ENCODE measurements at places on chromosomes 6 and 20. TPM values are rescaled to one million over a fixed set of nuclear protein-coding genes. Genes with fewer than 3 reads are reported as not detected.
A peak's percentile ranks its signal among the peaks of the same experiment; 100 is the strongest.

DNA sequence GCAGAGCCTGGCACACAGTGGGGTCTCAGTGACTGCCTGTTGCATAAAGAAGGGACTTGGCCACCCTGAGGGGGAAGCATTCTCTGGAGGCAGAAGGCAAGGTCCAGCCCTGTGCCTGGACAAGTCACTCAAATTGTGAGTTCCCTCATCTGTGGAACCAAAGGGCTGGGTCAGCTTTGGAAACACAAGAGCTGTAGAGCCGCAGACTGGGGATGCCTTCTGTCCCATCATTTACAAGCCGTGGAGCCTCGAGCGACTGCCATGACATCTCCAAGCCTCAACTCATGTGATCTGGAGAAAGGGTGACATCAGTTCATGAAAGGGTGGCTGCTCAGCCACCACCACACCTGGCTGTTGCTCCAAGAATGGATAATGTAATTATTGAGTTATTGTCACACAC is 20.4 kb upstream of the SIRPD start:
- no peak for DNase-seq

DNA sequence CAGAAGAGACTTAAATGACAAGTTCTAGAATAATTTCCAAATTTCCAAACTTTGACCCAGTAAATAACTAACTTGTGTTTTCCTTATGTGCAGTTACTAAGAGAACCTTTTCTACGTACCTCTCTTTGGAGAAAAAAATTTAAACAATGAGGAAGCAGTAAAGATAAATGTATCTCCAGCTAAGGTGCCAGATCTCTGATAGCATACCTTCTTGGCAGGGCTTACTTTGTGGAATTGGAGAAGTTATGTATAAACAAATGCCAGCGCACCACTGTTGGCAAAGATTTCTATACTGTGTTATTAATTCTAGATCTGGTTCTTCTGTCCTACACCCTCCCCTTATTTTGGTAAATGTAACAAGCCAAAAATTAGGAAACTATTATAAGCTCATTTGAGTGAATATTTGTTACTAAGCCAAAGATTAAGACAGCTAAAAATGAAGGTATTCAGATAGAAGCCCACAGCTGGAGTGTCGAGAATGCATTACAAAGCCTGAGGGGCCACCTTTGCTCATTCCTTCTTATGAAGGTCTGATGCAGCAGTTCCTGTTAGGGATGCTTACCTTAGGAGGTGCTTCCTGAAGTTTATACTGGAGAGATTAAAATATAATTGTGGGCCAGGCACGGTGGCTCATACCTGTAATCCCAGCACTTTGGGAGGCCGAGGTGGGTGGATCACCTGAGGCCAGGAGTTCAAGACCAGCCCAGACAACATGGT is 373.1 kb upstream of the SOX4 start:
- DNase-seq: no peak

- DNase-seq: no peak
Measured at GRCh38 chr6:3991941-3992340, 87.0 kb downstream of the FAM217A start.

GRCh38 chr6:16477367-16478149 is 239.2 kb downstream of the GMPR start:
- no peak for DNase-seq

DNA sequence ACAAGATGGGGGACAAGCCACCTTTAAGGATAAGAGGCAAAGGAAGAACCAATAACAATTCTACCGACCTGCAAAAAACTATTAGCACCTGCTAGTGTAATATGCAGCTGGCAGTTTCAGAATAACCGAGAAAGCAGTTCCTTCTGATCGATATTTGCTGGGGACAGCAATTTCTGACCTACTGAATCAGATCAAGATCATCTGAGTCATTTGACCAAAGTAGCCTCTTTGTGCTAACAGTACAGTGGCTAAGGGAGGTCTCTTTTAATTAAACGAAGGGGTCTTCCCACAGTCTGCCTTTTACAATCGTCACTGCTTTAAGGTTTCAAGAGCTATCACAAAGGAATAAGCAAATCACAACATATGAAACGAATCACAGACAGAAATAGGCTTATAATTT is 318.9 kb downstream of the BTBD9 start:
- no peak for DNase-seq

- DNase-seq: peak; percentile 89
Measured at GRCh38 chr6:26240157-26241032, 124.6 kb upstream of the BTN3A2 start.

- DNase-seq: peak; percentile 50
Measured at GRCh38 chr6:106309766-106310373, 15.7 kb downstream of the ATG5 start.

- no peak for DNase-seq
Measured at GRCh38 chr6:107699254-107699653, 124.9 kb downstream of the SCML4 start.

DNA sequence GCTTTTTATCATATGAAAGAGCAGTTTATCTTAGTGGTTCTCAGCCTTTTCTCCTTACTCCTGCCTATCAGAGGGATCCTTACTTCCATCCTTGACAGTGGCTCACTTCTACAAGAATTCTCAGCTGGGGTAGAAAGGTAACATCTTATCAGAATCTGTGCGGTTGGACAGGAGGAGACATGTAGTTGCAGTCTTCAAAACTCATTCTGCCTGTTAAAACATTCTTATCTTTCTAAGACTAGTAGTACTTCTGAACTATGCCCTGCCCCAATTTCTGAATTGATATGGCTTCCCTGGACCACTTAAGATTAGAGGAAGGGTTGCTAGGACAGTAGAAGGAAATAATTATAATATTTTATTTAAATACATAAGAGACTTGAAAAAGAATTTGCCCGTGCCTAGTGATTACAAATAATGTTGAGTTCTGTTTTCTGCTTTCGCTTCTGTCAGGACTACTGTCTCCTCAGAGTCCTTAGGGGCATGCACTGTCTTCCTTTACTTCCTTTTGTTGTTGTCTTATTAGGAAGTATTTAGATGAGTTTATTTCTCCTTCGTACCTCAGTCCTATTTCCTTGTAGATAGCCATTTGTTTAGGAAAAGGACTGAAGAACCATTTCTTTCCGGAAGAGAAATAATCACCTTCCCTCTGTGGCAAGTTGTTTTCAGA is 24.9 kb downstream of the BLTP3A start:
- DNase-seq: no peak

- DNase-seq: no peak
Measured at GRCh38 chr6:79506251-79506650, 31.0 kb downstream of the LCA5 start.

DNA sequence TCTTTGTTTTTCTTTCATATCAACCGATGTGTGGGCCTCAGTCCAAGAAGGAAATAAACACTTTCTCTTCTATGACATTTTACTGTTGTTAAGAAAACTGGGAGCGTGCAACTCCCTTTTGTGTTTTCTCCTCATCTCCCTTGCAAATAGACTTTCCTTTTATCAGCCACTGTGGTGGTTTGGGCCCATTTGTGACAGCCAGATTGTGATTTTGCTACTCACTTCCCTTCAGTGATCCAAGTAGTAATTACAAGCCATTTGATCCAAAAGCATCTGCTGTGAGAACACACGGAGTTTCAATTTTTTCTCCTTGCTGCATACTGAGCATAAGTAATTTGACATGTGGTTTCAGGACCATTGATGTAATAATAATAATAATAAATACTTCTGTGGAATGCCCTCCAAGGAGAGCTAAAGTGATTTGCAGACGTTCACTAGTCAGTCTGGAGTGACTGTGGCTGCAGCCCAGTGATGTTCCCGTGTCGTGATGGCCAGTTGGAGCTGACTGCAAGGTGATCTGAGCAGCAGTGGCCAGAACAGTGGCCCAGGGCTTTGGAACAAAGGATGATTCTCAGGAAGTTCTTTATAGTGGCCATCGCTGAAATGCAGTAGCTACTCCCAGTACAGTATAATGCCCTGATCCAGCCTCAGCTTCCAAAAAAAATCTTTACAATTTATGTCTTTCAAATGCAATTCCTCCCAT is 91.9 kb upstream of the CLDN20 start:
- DNase-seq: peak; percentile 84

DNA sequence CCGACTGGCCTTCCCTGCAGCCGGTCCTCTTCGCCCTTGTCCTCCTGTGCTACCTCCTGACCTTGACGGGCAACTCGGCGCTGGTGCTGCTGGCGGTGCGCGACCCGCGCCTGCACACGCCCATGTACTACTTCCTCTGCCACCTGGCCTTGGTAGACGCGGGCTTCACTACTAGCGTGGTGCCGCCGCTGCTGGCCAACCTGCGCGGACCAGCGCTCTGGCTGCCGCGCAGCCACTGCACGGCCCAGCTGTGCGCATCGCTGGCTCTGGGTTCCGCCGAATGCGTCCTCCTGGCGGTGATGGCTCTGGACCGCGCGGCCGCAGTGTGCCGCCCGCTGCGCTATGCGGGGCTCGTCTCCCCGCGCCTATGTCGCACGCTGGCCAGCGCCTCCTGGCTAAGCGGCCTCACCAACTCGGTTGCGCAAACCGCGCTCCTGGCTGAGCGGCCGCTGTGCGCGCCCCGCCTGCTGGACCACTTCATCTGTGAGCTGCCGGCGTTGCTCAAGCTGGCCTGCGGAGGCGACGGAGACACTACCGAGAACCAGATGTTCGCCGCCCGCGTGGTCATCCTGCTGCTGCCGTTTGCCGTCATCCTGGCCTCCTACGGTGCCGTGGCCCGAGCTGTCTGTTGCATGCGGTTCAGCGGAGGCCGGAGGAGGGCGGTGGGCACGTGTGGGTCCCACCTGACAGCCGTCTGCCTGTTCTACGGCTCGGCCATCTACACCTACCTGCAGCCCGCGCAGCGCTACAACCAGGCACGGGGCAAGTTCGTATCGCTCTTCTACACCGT is 6.1 kb downstream of the UBD start:
- peak; percentile 30 for DNase-seq

DNA sequence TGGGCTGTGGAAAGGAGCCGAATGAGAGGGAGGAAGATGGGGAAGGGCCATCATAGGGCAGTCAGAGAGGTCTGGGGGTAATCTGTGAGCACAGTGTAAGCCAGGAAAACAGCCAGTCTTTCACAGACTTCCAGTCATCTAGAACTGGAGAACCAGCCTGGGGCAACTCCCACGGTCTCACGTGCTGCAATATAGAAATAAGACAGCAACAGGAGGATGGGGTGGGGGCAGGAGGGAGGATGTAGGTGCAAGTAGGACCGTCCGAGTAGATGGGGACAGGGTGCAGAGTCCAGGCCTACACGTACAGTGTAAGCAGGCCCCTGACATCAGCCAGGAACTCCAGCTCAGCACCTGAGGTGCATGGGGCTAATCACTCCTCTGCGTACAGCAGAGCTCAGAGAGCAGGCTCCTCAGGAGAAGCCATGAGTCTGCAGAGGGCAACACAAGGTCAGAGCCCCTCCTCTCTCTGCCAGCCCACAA is 58.2 kb upstream of the TNFAIP3 start:
- no peak for DNase-seq

GRCh38 chr6:90397929-90398674 is 101.5 kb upstream of the BACH2 start:
- peak; percentile 40 for DNase-seq

DNA sequence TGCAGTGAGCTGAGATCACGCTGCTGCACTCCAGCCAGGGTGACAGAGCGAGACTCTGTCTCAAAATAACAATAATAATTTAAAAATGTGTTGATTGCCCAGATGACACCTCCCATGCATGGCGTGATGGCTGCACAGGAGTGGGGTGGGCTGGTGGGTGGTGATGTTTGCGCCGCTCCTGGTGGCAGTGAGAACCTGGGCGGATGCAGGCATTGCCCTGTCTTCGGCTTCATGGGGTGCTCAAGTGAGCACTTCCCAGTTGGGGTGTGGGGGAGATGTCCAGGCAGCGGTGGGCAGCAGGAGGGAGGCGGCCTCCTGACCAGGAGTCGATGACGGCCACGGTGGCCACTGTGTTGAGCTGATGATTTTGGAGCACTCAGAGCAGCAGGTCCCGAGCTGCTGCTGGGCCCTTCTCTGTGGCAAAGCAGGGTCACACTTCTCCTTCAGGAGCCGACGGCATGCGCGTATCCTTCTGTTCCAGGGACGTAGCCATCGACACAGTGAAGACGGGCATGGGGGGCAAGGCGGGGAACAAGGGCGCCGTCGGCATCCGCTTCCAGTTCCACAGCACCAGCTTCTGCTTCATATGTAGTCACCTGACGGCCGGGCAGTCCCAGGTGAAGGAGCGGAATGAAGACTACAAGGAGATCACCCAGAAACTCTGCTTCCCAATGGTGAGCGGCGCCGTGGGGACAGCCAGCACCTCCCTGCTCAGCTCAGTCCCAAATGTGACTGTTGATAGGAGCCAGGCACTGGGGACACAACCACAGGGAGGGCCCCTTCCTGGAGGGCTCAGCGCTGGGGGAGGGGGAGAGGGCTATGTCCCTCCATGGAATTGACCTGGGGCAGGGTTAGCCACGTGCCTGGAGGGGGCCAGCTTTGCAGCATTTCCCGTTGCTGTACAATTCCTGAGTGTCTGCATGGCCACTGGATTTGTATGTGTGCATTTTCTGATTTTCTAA is 89.7 kb downstream of the SYNJ2 start:
- DNase-seq: no peak

DNA sequence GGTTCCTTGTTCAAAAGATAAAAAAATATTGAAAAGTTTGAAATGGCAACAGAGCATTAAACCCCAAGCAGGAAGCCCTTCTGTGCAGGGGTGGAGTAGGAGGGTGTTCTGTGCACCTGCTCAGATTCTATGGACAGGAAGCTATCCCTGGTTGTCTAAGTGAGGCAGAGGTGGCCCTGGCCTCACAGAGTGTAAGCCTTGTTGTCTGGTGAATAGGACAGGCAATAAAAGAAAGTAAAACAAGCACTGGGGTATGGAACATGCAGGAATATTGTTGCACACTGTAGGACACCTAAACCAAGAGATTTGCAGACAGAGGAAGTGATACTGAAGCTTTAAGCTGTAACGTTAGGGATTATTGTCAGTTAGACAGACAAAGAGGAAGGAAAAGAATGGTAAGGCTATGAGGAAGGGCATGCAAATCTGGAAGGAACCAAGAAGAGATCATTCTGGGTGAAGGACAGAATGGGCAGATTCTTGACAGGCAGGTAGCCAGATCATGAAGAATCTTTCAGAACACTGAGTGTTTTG is 66.8 kb downstream of the TBC1D7 start:
- DNase-seq: no peak

GRCh38 chr20:38177201-38177600 is 12.1 kb upstream of the TGM2 start:
- DNase-seq: no peak

Gene CUL9
- 11.9 TPM for polyA plus RNA-seq

Gene HLA-DPA1
- polyA plus RNA-seq: 9.1 TPM

Gene ENPP3
- polyA plus RNA-seq: 0.06 TPM

Gene NR2E1
- polyA plus RNA-seq: not detected

Gene OOEP
- polyA plus RNA-seq: 0.08 TPM

Gene CLPSL1
- not detected for polyA plus RNA-seq
